ENCODE measurements at places on chromosomes 2 and 18. TPM values are rescaled to one million over a fixed set of nuclear protein-coding genes. Genes with fewer than 3 reads are reported as not detected.

GRCh38 chr18:40160361-40160760 lies 1794.7 kb upstream of the PIK3C3 start:
- no peaks in the 10 kb centered on the region for H3K36me3 ChIP-seq
- no peaks in the 10 kb centered on the region for H3K27me3 ChIP-seq
- H3K4me3 ChIP-seq, result no peak overlapping the region
- H3K27ac ChIP-seq, result no peak overlapping the region
- no peaks in the 10 kb centered on the region for H3K4me1 ChIP-seq
- no peak for DNase-seq

GRCh38 chr2:206422493-206422892 lies 20.8 kb upstream of the ADAM23 start:
- peaks cover 27% of the 10 kb centered on the region for H3K27me3 ChIP-seq
- peaks cover 2% of the 10 kb centered on the region for H3K4me1 ChIP-seq
- no peak overlapping the region for H3K27ac ChIP-seq
- H3K36me3 ChIP-seq, result no peaks in the 10 kb centered on the region
- no peak for DNase-seq
- no peak overlapping the region for H3K4me3 ChIP-seq

The UGT1A10 gene
- not detected for total RNA-seq

- H3K27ac ChIP-seq, result no peak overlapping the region
- DNase-seq, result no peak
- H3K4me3 ChIP-seq, result no peak overlapping the region
- H3K36me3 ChIP-seq, result peaks cover 4% of the 10 kb centered on the region
- peaks cover 11% of the 10 kb centered on the region for H3K4me1 ChIP-seq
Measured at GRCh38 chr2:159462201-159462785, 154.1 kb downstream of the BAZ2B start.

- H3K4me3 ChIP-seq, result no peak overlapping the region
- peaks cover 34% of the 10 kb centered on the region for H3K27me3 ChIP-seq
Measured at GRCh38 chr2:173874003-173874893, 90.9 kb downstream of the SP3 start.

GRCh38 chr2:227401550-227401949 lies 13.8 kb upstream of the SCYGR1 start:
- no peak for DNase-seq
- peaks cover 17% of the 10 kb centered on the region for H3K4me1 ChIP-seq
- peaks cover 12% of the 10 kb centered on the region for H3K27me3 ChIP-seq
- no peak overlapping the region for H3K27ac ChIP-seq

DNA sequence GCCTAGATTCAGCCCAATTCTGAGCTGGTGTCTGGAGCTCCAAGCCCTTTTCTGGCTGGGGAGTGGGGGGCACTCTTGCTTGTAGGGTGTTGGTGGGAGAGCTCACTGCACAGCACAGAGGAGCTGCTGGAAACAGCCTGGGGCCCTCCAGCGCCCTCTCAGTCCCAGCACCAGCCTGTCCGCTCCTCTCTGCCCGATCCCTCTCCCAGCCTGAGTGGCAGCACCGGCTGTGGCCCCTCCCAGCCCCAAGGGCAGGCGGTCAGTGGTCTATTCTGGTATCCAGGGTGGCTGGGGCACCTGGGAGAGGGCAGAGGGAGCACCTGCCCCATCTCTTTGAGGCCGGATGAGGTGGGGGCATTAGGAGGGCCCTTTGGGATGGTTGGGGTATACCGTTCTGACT lies 13.2 kb upstream of the DES start:
- peaks cover 7% of the 10 kb centered on the region for H3K4me1 ChIP-seq
- no peak for DNase-seq
- H3K4me3 ChIP-seq, result no peak overlapping the region
- no peaks in the 10 kb centered on the region for H3K36me3 ChIP-seq
- no peak overlapping the region for H3K27ac ChIP-seq
- peaks cover 19% of the 10 kb centered on the region for H3K27me3 ChIP-seq

The GCA gene
- 7.1 TPM for total RNA-seq

DNA sequence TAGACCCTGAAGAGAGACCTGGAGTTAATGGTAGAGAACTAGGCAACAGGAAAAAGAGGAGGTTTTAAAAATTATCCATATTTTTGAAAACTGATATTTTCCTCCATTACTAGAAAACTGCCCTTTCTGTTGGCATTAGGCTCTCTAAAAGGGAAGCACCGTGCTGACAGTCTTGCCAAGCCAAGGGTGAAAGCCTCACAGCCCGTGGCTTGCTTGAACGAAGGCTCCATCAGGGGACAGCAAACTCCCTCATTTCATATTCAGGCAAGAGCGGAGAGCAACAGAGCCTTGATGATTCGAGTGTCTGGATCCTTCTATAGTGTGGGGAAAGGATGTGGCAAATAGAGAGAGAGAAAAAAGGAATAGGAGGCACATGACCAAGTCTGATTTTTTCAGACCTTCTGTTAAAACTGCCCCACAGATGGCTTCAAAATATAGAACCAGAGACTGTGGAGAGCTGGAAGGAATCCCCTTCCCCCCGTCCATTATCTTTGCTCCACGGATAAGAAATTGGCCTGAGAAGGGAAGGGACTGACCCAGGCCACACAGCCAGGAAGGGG lies 67.0 kb downstream of the CACNB4 start:
- peaks cover 2% of the 10 kb centered on the region for H3K36me3 ChIP-seq
- H3K4me3 ChIP-seq, result no peak overlapping the region
- H3K27me3 ChIP-seq, result peaks cover 35% of the 10 kb centered on the region
- no peak for DNase-seq
- no peaks in the 10 kb centered on the region for H3K4me1 ChIP-seq
- H3K27ac ChIP-seq, result no peak overlapping the region
